GM04503 (cell line): ENCODE measurements at places on chromosomes 3 and 15.

DNA sequence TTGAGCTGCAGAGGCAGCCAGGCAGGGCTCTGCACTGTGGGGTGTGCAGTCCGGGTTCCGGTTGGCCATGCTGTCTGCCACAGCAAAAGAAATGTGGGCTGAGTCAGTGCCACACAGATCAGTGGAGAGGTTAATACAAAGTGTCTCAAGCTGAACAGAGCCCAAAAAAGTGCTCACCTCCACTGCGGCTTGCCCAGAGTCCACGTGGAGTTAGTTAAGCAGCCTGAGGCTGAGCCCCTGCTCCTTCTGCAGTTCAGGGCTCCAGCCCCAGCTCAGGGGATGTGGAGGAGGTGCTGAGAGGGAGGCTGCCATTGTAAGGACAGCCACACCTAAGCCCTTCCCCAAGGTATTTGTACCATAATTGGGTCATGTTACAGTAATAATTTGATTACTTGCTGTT, 85.3 kb downstream of the LRRK1 start:
- no peak for DNase-seq

DNA sequence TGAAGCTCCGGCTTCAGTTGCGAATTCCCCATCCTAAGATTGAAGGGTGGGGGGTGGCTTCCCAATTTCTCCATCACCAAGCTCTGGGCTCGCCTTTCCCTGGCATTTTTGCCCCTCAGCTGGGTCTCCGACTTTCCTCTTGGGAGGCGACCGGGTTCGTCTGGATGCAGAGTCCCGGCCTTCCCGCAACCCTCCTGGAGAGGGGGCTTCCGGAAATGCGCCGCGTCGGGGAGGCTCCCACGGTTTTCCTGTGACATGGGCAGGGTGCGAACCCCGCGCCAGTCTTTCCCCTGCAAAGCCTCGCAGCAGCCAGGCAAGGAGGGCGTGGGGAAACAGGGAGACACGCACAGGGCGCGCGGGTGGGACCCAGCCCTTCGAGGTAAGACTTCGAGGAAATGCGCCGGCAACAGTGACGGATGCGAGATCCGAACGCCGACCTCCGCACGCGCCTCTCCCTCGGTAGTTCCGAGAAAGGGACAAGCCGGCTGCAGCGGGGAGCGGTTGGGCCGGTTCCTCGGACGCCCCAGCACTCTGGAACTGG, 466 bp upstream of the HCN4 start:
- DNase-seq = no peak

- no peak for DNase-seq
Observed at GRCh38 chr3:183966361-183966791, 51.3 kb downstream of the ABCC5 start.

DNA sequence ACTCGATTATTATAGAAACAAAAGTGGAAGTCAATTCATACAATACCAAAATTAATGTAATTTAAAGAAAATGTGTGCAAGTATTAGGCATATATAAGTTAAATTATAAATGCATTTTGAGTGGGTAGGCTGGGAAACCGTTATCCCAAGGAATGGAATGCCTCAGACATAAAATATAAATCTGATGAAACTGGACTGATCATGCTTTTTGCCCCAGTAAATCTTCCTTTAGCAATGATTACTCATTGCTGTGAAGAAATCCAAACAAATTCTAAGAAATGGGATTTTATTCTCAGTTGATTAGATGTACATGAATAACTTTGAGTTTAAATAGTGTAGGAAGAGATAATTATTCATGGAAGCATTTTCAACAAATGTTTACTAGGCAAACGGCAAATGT, 185.5 kb upstream of the KCNMB2 start:
- peak; percentile 19 for DNase-seq

DNA sequence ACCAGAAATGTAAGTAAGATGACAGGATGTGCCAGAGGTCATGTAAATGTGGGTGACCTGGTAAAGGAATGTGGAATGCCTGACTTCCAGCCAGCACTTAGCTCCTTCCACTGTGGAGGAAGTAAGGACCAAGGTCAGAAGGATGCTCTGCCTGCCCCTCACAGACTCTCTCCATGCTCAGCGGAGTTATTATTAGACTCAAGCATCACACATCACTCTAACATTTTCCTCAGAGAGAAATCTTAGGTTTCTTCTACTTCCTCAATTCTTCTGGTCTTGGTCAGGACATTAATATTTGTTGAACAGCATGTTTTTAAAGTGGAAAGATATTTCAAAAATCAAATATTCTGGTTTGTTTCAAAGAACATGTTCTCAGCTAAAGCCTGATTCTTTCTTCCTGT, 231.4 kb upstream of the WNT5A start:
- DNase-seq = no peak

DNA sequence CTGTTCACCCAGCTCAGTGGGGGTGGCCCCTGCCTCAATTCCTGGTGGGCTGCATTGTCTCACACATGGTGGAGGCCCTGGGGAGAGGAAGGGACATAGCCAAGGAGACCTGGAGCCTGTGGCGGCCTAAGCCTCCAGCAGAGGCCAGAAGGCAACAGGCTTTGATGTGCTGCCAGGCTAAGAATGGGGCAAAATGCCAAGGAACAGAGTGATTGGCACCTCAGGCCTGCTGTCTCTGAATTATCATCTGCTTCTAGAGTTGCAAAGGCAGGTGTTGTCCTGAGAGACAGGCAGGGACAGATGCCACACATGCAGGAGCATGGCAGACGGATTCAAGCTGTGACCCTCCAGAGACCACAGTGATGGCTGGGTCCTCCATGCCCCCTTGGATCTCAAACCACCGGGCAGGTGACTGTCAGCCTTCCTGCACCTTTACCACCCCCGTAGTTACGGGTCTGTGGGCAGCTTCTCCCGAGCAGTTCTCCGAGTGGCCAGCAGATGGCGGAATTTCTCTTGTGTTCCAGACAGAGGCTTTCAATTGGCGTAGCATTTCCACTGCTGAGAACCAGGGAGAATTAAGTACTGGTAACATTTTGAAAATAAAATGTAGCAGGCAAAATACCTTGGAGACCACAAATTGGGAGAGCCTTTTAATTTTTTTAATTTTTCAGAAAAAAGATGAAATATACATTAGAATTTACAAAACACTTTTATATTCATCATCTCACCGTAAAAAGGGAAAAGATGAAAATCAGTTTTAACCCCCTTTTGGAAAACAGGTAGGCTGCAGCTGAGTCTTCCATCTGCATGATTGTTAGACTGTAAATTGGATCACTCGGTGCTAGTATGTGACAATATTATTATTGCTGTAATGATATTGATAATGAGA, 525.5 kb upstream of the CFAP20DC start:
- DNase-seq = no peak

GRCh38 chr3:126925411-126926171, 57.3 kb upstream of the PLXNA1 start:
- DNase-seq = no peak

DNA sequence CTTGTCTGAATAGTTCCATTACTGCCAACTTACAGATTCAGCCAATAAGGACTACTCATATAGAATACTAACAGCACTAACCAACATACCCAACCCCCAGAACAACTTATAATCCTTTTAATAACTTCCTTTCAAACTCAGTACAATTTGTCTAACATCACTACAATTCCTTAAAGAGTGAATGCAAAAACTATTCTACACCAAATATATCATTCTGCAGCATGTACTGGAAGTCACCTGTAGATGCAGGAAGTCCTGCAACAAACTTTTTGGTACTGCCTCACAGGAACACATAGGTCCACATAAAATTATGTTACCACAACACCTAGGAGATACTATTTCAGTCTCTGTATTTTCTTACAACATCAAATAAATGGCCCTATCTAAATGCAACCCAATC, 2.1 kb downstream of the CCNL1 start:
- no peak for DNase-seq

DNA sequence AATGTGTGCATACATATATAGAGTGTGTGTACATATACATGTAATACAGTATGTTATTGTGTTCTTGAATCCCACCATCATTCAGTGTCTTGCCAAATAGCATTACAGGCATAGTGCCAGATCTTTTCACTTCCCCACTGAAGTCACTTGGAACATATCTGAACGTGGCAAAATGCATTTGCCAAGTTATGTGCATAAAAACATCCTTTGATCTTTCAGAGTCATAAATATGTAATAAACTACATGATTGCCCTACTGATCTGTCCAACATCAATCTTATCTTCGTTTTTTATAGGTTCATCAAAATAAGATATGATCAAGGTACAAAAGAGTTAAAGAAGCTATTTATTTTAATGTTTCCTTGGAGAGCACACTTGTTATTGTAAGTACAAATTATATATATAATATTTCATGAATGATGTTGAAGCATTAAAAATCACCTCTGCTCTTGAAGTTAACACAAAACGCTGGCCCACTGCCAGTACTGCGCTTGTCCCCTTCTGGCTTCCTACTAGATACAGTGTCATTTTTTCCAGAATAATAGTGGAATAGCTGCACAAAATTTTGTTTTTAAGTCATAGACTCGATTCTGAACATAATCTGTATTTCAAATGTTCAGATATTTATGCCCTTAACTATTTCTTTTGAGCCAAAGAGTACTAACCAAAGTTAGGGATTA, 549.5 kb upstream of the ARRDC4 start:
- DNase-seq = no peak

DNA sequence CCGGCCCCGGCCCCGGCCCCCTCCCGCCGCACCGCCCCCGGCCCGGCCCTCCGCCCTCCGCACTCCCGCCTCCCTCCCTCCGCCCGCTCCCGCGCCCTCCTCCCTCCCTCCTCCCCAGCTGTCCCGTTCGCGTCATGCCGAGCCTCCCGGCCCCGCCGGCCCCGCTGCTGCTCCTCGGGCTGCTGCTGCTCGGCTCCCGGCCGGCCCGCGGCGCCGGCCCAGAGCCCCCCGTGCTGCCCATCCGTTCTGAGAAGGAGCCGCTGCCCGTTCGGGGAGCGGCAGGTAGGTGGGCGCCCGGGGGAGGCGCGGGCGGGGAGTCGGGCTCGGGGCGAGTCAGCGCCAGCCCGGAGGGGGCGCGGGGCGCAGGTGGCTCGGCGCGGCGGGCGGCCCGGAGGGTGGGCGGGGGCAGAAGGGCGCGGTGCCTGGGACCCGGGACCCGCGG, 352 bp downstream of the CHRD start:
- DNase-seq = no peak

DNA sequence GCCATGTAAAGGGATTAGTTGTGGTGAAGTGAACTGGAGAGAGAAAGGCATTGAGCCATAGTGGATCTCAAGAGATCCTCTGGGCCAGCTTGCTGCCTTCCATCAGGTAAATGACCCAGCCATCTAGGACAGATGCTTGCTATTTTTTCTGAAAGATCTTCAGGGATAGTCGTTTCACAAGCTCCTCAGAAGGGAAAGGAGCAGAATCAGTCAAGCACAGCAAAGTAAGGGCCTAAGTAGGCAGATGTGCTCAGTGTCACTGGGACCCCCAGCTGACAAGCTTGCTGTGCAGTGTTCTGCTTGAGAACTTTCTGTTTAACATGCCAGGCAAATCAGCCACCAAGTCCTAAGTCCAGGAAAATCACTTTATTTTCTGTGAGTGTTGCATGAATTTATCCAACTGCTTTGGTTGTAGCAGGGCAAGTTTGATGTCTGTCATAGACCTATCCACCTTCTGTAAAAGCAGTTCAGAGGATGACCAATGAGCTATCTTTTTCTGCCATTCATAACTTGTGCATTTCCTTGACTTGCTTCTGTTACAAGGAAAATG, 319.8 kb downstream of the IL5RA start:
- DNase-seq = no peak

GRCh38 chr3:13093687-13094086, 20.5 kb upstream of the IQSEC1 start:
- no peak for DNase-seq

DNA sequence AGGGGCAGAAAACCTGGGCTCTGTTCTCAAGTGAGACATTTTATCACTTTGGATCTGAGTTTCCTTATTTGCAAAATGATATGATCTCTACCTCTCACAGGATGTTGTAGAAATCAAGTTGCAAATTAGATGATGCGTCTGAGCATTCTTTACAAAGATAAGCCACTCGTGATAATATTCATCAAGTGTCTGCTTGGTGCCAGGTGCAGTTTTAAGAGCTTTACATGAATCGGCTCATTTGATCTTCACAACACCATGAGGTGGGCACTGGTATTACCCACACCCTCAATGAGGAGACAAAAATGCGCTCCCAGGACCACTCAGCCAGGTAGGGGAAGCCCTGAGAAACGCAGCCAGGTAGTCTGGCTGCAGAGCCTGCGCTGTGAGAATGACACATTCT, 59.1 kb upstream of the CA12 start:
- DNase-seq = no peak

- DNase-seq = no peak
Observed at GRCh38 chr15:74158855-74159650, 14.5 kb upstream of the ISLR start.

- DNase-seq = peak; percentile 21
Observed at GRCh38 chr15:77295446-77295845, 124.5 kb downstream of the PEAK1 start.

DNA sequence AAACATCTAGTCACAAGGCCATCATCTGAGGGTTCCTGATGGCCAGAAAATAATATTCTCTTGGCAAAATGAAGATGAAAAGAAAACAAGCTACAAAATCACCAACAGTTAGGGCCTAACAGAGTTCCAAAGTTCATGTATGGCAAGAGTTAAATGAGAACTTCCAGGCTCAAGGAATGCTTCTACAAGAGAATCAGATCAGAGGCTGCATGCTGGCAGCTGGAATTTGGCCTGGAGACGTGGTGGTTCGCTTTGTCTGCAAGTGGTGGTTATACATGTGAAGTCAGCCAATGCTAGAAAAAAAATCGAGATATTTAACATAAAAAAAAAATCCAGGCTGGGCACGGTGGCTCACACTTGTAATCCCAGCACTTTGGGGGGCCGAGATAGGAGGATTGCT, 5.6 kb downstream of the SIAH2 start:
- no peak for DNase-seq

DNA sequence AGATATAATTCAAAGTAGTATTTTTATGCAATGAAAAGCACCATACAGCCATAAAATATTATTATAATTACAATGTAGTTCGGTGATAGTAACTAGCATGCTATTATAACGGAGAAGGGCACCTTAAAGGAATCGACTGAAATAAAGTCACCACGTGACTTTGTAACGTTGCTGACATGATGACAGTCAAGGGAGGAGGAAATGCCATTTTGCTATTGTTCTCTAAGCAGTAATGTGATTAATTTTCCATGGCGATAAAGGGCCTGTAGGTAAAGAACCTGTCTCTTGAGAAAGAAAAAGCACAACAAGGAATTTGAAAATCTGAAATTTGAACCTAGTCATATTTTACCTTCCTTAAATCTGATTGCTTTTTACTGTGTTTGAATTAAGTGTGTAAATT, 526.2 kb downstream of the ROBO2 start:
- DNase-seq = no peak

DNA sequence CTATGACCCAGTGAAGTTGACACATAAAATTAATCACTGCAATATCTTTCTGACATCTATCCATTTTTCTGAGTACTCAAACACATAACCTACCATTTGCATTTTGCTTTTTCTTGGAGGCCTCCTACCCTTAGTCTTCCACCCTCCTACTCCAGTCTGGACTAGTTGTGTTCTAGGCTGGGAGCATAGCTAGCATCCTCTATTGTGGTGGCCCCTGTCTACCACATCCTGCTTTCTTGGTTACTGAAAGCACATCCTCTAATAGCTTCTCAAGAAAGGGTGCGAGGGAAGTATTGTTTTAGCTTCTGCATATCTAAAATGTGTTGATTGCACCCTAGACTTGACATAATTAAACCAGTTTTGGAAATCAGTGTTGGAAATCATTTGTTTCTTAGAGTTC, 176.5 kb downstream of the THSD4 start:
- no peak for DNase-seq
